ENCODE measurements at places on chromosomes 3 and 15.
A peak's percentile ranks its signal among the peaks of the same experiment; 100 is the strongest.

DNA sequence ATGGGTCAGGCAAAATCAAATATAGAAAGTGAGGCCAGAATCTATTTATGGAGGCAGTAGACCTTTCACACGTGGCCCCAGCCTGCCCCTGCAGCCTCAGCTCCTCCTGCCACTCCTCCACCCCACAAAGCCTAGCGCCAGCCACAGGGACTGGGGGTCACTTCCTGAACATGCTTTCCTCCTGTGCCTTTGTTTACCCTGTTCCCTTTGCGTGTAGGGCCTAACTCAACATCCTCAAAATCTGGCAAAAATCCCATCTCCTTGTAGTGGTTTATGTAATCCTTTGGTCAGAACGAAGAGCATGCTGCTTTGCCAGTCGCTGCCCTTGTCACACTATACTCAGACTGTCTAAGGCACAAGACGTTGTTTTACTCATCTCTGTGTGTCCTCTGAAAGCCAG lies 39.6 kb downstream of the KBTBD12 start:
- DNase-seq = peak; percentile 15

- no peak for DNase-seq
Observed at GRCh38 chr3:152554980-152555379, 280.0 kb upstream of the P2RY1 start.

DNA sequence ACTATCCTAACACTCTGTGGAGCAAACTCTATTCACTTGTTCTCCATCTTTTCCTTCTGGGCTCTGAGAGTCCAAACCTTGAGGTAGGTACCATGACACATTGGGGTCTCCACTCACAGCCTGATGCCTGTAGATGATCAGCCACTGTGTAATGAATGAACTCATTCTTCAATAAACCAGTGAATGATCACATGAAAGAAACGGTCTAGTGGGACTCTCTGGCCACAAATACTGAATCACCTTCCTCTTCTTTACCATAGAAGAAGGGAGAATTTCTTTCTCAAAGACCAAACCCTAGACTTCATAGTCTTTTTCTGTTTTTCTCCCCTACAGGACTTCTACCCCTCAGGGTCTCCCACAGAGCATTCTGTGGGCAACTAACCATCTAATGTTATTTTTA lies 20.5 kb upstream of the ABHD2 start:
- DNase-seq = no peak

GRCh38 chr3:71089271-71089847 lies 494.2 kb downstream of the FOXP1 start:
- no peak for DNase-seq

- DNase-seq = no peak
Observed at GRCh38 chr3:28850186-28850585, 430.7 kb upstream of the RBMS3 start.

DNA sequence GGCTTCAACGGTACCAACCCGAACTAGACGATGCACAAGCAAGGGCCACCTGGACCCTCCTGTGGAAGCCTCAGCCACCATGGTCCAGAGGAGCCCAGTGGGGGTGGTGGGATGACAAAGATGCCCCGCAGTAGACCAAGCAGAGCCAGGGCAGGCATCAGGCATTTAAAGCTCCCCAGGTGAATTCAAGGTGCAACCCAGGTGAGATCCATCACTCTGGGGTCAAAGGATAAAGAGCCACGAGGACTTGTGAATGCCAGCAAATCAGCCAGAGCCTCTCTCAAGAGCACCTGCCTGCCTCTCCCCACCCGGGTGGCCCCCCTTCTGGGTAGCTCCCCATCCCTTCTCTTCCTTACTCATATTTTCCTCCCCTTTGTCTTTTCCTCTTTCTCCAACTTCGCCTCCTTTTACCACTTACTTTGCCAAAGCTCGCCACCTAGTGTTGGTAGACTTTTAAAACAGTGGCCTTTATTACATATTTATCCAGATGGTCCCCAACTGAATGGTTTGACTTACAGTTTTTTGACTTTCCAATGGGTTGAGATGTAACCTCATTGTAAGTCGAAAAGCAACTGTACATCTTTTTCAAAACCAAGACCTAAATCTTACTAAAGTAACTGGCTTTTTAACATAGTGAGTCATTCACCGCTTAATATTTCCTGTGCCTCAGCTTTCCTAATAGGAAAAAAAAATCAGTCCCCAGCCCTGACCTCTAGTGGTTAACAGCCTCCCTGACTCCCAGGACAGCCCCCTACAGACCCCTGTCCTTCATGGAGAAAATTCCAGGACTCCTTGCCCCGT lies 18.8 kb downstream of the PLA2G4F start:
- DNase-seq = peak; percentile 25

- DNase-seq = no peak
Observed at GRCh38 chr3:191369616-191370010, 39.3 kb upstream of the UTS2B start.

DNA sequence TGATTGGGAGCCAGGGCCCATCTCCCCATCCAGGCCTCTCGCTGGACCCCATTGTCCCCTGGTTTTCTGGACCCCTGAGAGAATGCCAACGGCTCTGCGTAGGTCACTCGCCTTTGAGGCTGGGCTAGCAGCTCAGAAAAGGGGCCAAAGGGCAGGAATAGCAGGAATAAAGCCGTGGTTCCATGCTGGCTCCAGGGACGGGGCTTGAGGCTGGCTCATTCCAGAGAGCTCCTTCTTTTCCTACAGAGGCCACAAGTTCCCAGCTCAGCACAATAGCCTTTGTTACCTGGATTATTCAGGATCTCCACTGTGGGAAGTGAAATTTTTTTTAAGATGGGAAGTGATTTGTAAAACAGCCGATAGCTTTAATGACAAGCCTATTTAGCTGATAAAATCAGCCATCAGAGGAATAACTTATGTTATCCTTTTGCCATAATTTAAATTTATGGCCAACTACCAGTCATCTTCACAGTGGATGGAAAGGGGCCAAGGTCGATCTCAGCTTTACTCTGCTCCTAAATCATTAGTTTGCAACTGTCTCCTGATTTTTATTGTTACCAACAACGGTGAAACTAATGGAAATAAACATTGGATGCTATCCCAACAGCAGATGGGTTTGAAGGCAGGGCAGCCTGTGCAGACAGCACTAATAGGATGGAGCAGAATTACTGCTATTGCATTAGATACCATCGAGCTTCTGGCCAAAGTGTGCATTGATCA lies 124.3 kb downstream of the TMEM266 start:
- no peak for DNase-seq

- no peak for DNase-seq
Observed at GRCh38 chr3:17709236-17709810, 33.1 kb downstream of the TBC1D5 start.

- no peak for DNase-seq
Observed at GRCh38 chr15:42695527-42696071, 41.3 kb downstream of the CDAN1 start.

Measured in DMS79 treated with DMSO at 0.1 percent for 48 hours (cell line).